ENCODE measurements at places on chromosomes 7 and 10. TPM values are rescaled to one million over a fixed set of nuclear protein-coding genes. Genes with fewer than 3 reads are reported as not detected.

Gene GIMAP5
- 28.6 TPM for total RNA-seq

Gene AP4M1
- 23.2 TPM for total RNA-seq

Gene IKZF1
- total RNA-seq = not detected

Gene SP4
- 5.4 TPM for total RNA-seq

Gene RNLS
- total RNA-seq = 1.5 TPM

Gene FGFBP3
- 0.93 TPM for total RNA-seq

Gene KCNMA1
- total RNA-seq = 11.4 TPM
